ENCODE measurements at places on chromosomes 7 and 10.

DNA sequence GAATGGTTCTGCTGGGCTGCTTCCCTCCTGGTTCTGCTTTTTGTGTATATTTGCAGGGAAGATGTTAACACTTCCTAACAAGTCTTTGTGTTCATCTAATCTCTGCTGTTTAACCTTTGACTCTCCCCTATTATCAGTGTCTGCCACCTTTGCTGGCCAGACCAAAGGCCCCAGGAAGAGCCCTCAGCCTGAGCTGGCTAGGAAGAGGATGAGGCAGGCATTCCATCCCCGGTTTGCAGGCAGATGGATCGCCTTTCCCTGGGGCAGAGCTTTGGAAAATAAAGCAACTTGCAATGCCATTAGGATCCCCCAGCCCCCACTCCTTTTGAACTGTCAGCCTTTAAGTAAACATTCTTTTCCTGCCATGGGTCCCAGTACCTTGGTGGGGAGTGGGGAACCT, 19.0 kb downstream of the DPCD start:
- no peak for DNase-seq

DNA sequence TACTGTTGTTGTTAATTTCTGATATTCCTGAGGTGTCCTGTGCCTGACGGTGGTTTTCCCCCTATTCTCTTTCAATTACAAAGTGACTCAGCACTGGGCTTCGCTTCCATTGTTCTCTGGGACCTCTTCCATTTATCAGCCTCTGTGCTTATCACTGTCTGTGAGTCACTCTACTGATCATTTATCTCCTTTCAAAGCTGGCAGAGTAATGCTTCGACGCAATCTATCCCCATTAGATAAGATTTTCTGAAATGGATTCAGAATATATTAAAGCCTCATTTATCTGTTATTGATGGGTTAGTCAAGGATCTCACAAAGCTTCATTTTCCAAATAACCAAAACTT, 679.2 kb downstream of the SDK1 start:
- no peak for DNase-seq

DNA sequence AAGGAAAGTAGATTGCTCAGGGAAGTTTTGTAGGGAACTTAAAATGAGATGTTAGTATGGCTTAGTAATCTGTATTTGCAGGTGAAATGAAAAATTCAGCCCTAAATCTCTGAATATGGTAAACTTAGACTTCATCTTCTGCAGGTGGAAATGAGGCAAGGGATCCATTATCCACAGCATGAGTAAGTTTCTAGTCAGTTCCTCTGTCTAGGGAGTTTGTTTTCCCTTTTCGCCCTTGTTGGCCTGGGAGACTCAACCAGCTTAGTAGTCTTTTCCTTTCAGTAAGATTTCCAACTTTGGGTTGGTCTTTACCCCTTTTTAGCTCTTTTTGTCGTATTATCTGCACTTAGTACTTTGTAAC, 65.6 kb downstream of the ZEB1 start:
- DNase-seq = no peak

DNA sequence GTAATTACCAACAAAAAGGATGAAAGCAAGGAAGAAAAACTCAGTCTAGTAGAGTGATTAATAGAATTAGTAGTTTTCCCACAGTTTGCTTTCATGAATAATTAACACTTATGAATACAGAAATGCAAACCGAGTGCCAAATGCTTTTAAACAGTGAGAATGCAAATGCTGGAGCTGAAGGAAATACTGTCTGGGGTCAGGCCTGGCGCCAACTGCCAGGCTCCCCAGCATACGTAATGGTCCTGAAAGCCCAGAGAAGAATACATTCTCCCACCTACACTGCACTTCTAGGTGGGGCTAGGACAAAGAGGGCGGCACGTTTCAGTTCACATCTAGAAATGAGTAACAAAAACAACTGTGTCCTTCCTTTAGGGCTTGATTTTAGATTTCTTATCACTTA, 30.0 kb downstream of the GLUD1 start:
- no peak for DNase-seq

- no peak for DNase-seq
These were observed 78.0 kb downstream of the ARL5B start for GRCh38 chr10:18737236-18737635.

GRCh38 chr7:93027044-93027443, 90.7 kb downstream of the SAMD9 start:
- no peak for DNase-seq

GRCh38 chr7:20450536-20450935, 119.8 kb downstream of the ITGB8 start:
- no peak for DNase-seq

GRCh38 chr10:91103384-91104192, 116.9 kb upstream of the PCGF5 start:
- DNase-seq = no peak

- no peak for DNase-seq
These were observed 34.2 kb upstream of the POM121L12 start for GRCh38 chr7:53001221-53001620.

GRCh38 chr10:70747192-70747965, 37.8 kb downstream of the TBATA start:
- DNase-seq = no peak

GRCh38 chr10:102159051-102159597, 6.9 kb downstream of the NOLC1 start:
- no peak for DNase-seq

DNA sequence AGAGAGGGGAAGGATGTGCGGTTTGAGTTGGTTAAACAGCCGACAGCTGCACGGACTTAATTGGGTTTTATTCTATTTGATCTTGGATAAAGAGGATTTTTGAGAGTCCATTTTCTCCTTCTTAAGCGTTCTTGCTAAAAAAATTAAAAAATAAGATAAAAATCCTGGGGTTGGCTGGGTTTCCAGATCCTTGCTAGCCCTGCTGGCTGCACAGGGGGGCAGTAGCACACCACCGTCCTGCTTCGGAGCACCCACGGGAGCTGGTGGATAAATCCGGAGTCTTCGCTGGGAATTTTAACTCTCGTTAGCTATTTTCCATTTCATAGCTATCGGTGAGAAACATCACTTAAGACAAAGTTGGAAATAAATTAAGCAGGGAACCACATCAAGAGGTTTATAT, 792.0 kb downstream of the TYW1 start:
- no peak for DNase-seq

DNA sequence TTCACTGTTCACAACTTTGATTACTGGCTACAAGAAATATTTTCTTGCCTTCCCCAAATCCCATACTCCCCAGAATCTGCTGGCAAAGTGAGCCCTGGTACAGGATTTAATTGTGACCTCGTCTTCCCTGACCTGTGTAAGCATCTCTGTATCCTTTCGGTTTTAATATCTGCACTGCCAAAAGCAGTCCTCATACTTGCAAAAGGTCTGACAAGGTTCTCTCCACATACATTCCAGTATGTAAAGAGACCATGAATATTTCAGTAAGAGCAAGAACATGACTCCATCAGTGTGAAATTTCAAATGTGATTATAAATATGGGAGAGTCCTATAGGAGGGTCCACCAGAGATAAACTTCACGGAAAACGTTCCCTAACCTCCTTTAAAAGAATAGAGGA, 134.0 kb upstream of the TCF7L2 start:
- DNase-seq = no peak

- DNase-seq = no peak
These were observed 65.2 kb upstream of the FAM20C start for GRCh38 chr7:127064-127598.

DNA sequence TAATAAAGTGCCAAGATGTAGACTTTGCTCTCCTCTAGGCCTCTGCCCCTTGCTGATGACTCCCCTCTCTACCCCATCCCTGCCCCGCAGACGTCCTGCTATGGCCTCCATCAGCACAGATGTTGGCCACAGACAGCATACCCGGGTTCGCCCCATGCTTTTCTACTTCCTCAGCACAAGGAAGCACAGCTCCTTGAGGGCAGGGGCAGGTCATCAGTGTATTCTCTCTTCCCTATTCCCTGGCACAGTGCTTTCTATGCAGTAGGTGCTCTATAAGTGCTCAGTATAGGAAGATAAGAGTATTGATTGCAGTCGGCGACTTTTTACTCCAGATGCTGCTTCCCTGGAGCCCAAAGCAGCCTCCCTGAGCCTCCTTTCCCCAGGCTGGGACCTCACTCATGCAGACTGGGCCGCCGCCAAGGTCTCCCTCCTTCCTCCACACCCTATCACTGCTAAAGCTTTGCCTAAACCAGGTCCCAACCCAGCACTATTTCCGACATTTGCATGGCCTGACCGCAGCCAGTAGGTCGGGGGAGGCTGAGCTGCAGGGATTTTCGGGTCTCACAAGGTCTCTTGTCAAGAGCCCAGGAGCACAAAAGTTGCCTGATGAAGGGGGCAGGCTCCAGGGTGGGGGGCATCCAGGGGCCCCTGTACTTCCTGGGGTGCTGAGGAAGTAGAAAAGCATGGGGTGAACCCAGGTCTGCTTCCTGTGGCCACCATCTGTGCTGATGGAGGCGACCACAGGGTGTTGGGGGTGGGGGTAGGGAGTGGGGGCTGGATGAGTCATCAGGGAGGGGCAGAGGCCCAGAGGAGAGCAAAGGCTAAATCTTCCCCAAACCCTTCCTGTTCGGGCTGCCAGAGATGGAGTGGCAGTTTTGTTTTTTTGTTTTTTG, 8.0 kb downstream of the CALHM3 start:
- DNase-seq = peak; percentile 65

GRCh38 chr10:75334720-75335119, 66.8 kb downstream of the ZNF503 start:
- no peak for DNase-seq

- DNase-seq = no peak
These were observed 29.7 kb upstream of the ACSL5 start for GRCh38 chr10:112344261-112344660.

DNA sequence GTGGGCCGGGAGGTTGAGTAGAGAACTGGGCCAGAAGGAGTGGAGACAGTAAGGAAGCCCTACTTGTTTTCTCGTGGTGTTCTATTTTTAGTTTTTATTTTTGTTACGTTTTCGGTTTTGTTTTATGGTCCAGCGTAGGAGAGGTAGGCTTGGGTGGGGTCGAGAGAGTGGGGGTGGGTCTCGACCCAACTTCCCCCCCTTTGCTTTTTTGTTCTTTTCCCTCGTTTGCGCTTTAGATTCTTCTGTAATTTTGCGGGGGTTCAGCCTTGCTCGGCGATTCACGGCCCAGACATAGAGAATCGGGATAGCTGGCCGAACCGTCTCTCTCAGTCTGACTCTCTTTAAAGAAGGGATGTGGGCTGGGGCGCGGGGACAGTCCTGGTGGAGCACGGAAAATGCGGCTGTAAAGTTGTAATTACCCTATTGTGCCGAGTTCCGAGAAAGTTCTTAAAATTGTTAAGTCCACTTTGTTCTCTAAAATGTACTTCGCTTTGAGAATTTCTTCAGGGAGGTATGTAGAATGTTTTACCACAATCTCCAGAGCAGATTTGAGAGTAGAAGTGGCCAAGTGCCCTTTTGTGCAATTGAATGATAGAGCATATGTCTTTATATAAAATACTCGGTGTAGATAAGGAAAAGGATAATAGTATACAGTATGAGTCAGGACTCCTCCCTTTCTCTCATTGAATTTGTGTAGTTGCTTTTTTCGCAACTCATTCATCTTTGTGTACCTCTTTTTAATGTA, 816 bp downstream of the DMTF1 start:
- DNase-seq = peak; percentile 50

DNA sequence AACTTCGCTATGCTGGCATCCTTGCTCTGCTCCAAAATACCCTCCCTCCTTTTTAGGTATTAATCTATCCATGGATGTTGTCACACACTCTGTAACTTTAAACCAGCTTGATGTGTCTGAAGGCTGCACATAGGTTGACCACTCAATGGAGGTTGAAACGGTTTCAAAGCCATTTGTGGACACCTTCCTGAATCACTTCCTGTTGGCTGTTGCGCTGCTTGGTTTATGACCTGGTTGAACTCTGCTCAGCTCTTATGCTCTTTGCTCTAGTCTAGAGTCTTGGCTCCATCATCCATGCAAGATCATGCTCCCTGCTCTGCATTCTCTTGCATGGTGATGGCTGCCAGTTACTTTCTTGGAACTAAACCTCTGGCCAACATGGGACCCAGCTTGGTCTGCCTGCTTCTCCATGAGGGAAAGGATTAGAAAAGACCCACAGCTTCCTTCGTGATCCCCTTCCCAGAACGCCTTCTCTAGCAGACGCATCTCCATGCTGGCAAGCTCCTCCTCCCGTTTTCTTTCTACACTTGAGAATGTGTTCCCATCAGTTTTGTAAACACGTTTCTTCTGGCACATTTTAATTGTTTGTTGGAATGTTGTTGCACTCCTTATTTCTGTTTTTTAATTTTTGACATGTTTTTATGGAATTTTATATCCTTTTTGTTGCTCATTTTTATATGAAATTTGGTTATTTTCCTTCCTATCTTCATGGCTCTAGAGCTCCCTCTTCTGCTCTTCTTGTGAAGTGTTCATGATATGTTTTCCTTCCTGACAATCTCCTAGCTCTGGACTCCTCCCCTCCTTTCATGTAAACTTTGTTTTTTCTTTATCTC, 149.8 kb downstream of the XPNPEP1 start:
- no peak for DNase-seq

DNA sequence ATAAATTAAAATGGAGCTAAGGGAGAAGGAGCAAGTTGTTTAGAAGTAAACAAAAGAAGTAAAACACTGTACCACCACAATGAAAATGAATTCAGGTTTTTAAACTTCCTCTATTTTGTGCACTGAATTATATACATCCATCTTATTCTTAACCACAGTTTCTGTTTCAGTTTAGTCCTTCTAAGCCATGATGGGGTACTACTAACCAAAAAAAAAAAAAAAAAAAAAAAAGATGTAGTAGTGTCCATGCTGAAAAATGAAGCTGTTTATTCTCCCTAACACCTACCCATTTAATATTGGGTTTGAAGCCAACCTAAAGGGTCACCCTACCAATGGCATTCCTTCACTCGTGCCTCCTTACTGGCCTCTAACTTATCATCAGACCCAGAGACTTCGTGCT, 3.4 kb upstream of the BMPR1A start:
- DNase-seq = no peak

DNA sequence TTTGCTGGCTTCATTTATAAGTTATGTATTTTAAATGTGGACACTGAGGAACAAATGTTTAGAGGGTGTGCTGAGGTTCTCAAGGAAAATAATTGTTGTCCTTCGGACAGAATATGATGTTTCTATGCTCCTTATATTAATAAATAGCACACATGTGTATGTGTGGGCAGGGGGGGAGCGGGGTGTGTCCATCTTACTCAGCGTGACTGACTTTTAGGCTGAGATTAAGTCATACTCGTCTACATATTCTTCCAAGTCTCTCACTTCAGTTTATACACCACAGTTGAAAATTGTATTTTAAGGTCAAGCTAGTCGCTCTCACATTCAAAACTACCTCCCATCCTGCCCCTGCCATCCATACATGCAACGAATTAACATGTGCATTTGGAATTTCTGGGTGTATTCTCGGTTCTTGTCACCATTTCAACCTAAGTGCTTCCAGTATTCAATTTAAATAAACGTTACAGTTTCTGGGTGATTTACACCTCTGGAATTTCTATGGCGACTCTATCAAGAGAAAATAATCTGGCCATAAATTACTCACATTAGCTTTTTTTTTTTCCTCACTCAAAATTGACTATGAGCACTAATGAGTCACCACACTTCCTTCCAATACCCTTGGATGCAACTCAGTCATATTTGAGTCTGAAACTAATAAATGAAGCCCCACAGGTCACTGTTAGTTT, 3.3 kb downstream of the PCDH15 start:
- no peak for DNase-seq

Data from activated T-cell treated with anti-CD3 and anti-CD28 coated beads, Interleukin-2, amount 50 U/mL, for 1 hour (primary cell).